ENCODE measurements at places on chromosomes 7 and 10. TPM values are rescaled to one million over a fixed set of nuclear protein-coding genes. Genes with fewer than 3 reads are reported as not detected.

DNA sequence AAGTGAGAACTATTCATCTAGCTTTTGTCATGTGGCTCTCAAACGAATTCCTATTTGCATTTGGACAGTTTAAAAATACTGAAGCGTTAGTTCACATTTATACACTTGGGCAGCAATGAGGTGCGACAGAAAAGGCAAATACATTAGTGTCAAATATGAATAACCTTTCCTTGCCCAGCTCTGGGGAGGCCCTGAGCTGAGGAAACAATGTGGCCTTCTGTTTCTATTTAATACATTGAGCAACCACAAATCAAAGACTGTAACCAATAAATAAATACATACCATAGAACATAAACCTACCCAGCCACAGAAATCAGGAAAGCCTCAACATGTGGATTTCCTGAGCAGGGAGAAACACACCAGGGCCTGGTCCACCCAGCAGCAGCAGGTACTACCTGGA lies 585.2 kb downstream of the PARD3 start:
- H3K27ac ChIP-seq = no peak overlapping the region
- H3K36me3 ChIP-seq = no peaks in the 10 kb centered on the region
- H3K4me1 ChIP-seq = no peaks in the 10 kb centered on the region
- no peaks in the 10 kb centered on the region for H3K27me3 ChIP-seq
- DNase-seq = no peak

DNA sequence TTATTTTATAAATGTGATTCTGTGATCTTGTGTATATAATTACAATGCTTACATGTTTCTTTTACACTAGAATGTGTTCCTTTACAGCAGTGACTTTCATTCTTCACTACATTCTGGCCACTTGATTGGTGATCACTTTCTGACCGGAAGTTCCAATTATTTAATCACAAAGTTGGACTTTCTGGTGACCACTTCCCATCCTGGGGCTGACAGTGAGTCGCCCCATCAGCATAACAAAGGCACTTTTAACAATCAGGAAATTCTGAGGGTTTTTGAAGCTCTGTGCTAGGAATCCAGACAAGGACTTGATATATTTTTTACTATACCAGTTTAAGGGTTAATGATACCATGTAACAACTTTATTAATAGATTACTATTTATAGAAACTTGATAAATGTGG lies 282.3 kb upstream of the KAT6B start:
- no peak overlapping the region for H3K4me3 ChIP-seq
- no peaks in the 10 kb centered on the region for H3K27me3 ChIP-seq
- H3K27ac ChIP-seq = peak overlapping the region; percentile 6
- H3K36me3 ChIP-seq = no peaks in the 10 kb centered on the region
- DNase-seq = peak; percentile 52

DNA sequence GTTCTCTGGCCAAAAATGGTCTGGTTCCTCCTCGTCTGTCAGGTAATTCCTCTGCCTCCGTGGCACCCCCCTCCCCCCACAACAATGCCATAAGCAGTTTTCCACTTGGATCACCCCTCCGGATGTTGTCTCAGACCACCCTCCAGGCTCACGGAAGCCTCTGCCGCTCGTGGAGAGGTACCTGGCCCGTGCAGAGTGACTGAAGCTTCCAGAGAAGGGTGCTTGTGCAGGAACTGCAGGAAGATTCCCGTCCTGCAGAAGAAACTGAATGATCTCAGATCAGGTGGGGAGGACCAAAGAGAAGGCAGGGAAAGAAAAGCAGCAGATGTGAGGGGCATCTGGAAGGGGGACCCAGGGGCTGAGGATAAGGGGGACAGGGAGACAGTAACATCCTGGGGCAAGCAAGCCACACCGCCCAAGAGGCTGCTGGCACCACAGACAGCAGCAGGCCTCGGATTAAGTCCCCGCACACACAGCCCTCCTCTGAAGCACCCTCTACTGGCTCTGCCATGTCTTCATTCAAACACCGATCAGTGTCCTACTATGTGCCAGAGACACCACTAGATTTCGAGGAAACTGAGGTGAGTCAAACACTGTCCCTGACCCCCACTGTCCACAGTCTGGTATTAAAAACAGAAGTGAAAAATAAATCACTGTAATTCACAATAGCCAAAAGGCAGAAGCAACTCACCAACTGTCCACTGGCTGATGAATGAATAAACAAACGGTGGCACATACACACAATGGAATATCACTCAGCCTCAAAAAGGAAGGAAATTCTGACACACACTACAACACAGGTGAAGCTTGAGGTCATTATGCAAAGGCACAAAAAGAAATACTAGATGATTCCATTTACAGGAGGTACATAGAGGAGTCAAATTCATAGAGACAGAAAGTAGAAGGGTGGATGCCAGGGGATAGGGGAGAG lies 26.4 kb downstream of the KIAA1549 start:
- H3K4me1 ChIP-seq = 0 out of 2 replicates have a peak, but pooled peaks cover 4% of the 10 kb centered on the region
- no peak for DNase-seq
- H3K27me3 ChIP-seq = no peaks in the 10 kb centered on the region
- no peaks in the 10 kb centered on the region for H3K36me3 ChIP-seq
- no peak overlapping the region for H3K4me3 ChIP-seq

The ARHGAP22 gene
- 44.4 TPM for total RNA-seq

- H3K27ac ChIP-seq = no peak overlapping the region
- DNase-seq = no peak
- H3K36me3 ChIP-seq = no peaks in the 10 kb centered on the region
Observed at GRCh38 chr10:128400564-128400963, 274.3 kb upstream of the MKI67 start.

GRCh38 chr10:91054325-91054724 lies 133.4 kb upstream of the ANKRD1 start:
- H3K27ac ChIP-seq = no peak overlapping the region
- no peaks in the 10 kb centered on the region for H3K36me3 ChIP-seq
- H3K27me3 ChIP-seq = no peaks in the 10 kb centered on the region
- DNase-seq = no peak
- H3K4me1 ChIP-seq = peaks cover 11% of the 10 kb centered on the region

The AS3MT gene
- 2.3 TPM for total RNA-seq

DNA sequence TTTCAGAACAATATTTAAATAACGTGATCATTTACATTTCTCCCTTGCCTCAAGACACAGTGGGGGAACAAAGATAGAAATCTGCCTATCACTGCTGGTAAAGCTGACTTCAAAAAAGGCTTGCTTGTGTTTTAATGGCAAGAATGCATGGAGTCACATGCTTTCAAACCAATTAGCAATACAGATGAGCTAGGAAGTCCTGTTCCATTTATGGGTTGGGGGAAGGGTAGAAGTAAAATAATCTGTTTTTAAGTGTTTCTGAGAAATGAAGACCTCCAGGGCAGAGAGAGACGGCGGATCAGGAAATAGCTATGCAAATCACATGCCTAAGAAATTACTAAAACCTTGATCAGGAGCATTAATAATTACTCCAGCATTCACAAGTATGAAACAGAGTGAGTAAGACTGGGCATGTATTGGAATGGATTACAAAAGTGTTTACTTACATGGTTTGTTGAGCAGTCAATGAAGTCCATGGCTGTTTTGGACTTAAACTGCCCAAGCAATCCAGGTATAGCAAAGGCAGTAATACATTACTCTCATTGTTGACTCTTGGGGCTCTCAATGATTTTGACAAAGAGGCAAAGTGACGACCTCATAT lies 142.0 kb downstream of the ARID5B start:
- no peaks in the 10 kb centered on the region for H3K36me3 ChIP-seq
- no peak overlapping the region for H3K4me3 ChIP-seq
- peaks cover 86% of the 10 kb centered on the region for H3K4me1 ChIP-seq
- DNase-seq = peak; percentile 76
- peak overlapping the region; percentile 46 for H3K27ac ChIP-seq
- no peaks in the 10 kb centered on the region for H3K27me3 ChIP-seq

- no peaks in the 10 kb centered on the region for H3K36me3 ChIP-seq
- no peak overlapping the region for H3K4me3 ChIP-seq
- DNase-seq = no peak
- peaks cover 29% of the 10 kb centered on the region for H3K27me3 ChIP-seq
- no peak overlapping the region for H3K27ac ChIP-seq
Observed at GRCh38 chr10:29394321-29394932, 105.6 kb downstream of the LYZL1 start.

The MICALL2 gene
- 10.6 TPM for total RNA-seq

The PAPOLB gene
- not detected for total RNA-seq

- peaks cover 8% of the 10 kb centered on the region for H3K4me1 ChIP-seq
- no peaks in the 10 kb centered on the region for H3K36me3 ChIP-seq
- peak; percentile 35 for DNase-seq
- no peak overlapping the region for H3K27ac ChIP-seq
- H3K27me3 ChIP-seq = peaks cover 15% of the 10 kb centered on the region
Observed at GRCh38 chr7:50803359-50804337, 21.0 kb upstream of the GRB10 start.

- peak; percentile 22 for DNase-seq
- H3K27ac ChIP-seq = no peak overlapping the region
- no peak overlapping the region for H3K4me3 ChIP-seq
- H3K36me3 ChIP-seq = peaks cover 28% of the 10 kb centered on the region
- no peaks in the 10 kb centered on the region for H3K27me3 ChIP-seq
- H3K4me1 ChIP-seq = no peaks in the 10 kb centered on the region
Observed at GRCh38 chr10:21617267-21617666, 83.2 kb downstream of the MLLT10 start.

The CPA5 gene
- total RNA-seq = not detected

DNA sequence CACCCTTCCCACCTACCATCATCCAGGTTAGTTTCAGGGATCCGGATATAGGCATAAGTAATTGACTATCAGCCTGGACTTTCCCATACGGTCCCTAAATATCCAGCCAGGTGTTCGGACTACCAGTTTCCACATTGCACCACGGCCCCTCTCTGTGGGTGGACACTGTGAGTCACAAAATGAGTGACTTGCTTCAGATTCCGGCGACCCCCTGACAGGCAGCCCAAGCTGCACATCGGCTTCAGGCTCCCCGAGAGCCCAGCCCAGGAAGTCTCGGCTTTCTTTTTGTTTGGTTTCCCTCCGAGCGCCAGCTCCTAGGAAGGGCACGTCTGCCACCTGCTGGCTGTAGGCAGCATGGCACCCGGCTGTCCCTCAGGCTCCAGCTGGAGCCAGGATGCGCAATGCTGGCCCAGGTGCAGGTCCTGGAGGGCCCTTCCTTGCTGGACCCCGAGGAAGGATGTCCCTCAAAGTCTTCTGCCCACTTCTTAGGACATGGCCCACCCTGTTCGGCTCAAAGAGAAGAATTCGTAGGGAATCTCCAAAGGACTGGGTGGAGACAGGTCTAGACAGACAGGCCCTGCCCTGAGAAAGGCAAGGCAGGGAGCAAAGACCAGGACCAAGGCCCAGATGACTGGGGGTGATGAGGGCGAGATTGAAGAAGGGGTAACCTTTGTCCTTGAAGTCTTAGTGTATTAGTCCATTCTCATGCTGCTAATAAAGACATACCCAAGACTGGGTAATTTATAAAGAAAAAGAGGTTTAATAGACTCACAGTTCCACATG lies 10.6 kb downstream of the HABP2 start:
- peak; percentile 85 for DNase-seq
- H3K4me3 ChIP-seq = peak overlapping the region; percentile 64
- peaks cover 4% of the 10 kb centered on the region for H3K27me3 ChIP-seq
- no peaks in the 10 kb centered on the region for H3K4me1 ChIP-seq
- no peaks in the 10 kb centered on the region for H3K36me3 ChIP-seq

DNA sequence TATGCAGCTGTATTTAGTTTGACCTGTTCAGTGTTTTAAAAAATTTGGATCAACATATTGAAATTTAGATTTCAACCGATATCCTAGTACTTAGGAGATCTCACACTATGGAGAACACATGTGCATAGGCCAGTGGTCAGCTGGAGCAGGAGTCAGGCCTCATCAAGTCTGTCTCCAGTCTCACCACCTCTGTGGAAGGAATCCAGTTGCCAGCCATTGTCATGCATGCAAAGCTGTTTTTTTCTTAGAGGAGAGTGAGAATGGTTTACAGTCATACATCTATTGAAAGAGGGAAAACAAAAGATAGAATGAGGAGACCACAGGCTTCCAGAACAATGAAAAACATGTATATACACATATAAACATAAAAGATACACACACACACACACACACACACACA lies 7.6 kb upstream of the CLEC5A start:
- no peaks in the 10 kb centered on the region for H3K27me3 ChIP-seq
- no peak overlapping the region for H3K4me3 ChIP-seq
- no peak overlapping the region for H3K27ac ChIP-seq
- H3K36me3 ChIP-seq = no peaks in the 10 kb centered on the region
- H3K4me1 ChIP-seq = peaks cover 5% of the 10 kb centered on the region

The TMUB1 gene
- total RNA-seq = 43.3 TPM

GRCh38 chr7:34821932-34822558 lies 164.0 kb downstream of the NPSR1 start:
- H3K27ac ChIP-seq = no peak overlapping the region
- H3K36me3 ChIP-seq = no peaks in the 10 kb centered on the region
- peaks cover 12% of the 10 kb centered on the region for H3K27me3 ChIP-seq
- H3K4me3 ChIP-seq = peak overlapping the region; percentile 60

The ANXA8L1 gene
- 2.2 TPM for total RNA-seq

The PRR15 gene
- 6.1 TPM for total RNA-seq

DNA sequence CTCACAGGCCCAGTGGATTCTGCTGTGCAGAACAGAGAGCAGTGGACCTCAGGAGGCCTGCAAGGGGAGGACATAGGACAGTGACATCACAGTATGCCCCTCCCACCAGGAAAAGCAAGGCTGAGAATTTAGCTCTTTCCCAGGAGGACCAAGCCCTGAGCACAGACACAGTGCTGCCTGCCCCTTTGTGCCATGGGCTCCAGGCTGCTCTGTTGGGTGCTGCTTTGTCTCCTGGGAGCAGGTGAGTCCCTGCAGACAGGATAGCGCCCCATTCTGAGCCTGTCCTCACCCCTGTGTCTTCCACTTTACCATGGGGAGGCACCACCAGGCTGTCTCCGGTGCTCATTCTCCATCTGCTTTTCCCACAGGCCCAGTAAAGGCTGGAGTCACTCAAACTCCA lies 63.0 kb upstream of the PRSS58 start:
- H3K36me3 ChIP-seq = no peaks in the 10 kb centered on the region
- H3K27me3 ChIP-seq = peaks cover 24% of the 10 kb centered on the region
- no peak for DNase-seq
- H3K4me1 ChIP-seq = no peaks in the 10 kb centered on the region
- no peak overlapping the region for H3K4me3 ChIP-seq

GRCh38 chr10:21069278-21069677 lies 172.2 kb upstream of the NEBL start:
- H3K4me1 ChIP-seq = no peaks in the 10 kb centered on the region
- no peak overlapping the region for H3K27ac ChIP-seq
- no peak for DNase-seq
- H3K36me3 ChIP-seq = no peaks in the 10 kb centered on the region
- peaks cover 6% of the 10 kb centered on the region for H3K27me3 ChIP-seq
- no peak overlapping the region for H3K4me3 ChIP-seq

DNA sequence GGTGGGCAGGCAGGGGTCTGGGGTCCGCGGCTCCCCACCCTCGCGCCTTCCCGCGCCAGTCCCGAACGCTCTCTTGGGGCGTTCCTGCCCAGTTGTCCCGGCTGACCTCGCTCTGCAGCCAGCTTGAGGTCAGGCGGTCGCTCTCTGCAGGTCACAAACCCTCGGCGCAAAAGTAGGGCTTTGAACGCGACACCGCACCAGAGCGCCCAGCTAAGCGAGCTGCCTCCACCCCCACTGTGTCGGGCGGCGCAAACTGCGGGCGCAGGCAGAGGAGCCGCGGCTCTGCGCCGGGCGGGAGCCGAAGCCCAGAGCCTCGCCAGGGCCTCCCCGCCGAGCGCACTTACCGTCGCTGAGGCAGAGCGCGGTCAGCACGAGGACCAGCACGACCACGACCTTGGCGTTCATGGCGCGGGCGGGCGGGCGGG lies 284 bp downstream of the CXCL12 start:
- peak; percentile 78 for DNase-seq
- H3K4me3 ChIP-seq = peak overlapping the region; percentile 83
- H3K4me1 ChIP-seq = peaks cover 9% of the 10 kb centered on the region
- H3K36me3 ChIP-seq = 0 out of 2 replicates have a peak, but pooled peaks cover 7% of the 10 kb centered on the region
- no peak overlapping the region for H3K27ac ChIP-seq

- no peak for DNase-seq
- no peaks in the 10 kb centered on the region for H3K36me3 ChIP-seq
- no peak overlapping the region for H3K27ac ChIP-seq
- no peaks in the 10 kb centered on the region for H3K27me3 ChIP-seq
- no peaks in the 10 kb centered on the region for H3K4me1 ChIP-seq
- no peak overlapping the region for H3K4me3 ChIP-seq
Observed at GRCh38 chr7:154914996-154915380, 87.9 kb downstream of the PAXIP1 start.
